ENCODE measurements at places on chromosomes 13 and 19.
A peak's percentile ranks its signal among the peaks of the same experiment; 100 is the strongest.

DNA sequence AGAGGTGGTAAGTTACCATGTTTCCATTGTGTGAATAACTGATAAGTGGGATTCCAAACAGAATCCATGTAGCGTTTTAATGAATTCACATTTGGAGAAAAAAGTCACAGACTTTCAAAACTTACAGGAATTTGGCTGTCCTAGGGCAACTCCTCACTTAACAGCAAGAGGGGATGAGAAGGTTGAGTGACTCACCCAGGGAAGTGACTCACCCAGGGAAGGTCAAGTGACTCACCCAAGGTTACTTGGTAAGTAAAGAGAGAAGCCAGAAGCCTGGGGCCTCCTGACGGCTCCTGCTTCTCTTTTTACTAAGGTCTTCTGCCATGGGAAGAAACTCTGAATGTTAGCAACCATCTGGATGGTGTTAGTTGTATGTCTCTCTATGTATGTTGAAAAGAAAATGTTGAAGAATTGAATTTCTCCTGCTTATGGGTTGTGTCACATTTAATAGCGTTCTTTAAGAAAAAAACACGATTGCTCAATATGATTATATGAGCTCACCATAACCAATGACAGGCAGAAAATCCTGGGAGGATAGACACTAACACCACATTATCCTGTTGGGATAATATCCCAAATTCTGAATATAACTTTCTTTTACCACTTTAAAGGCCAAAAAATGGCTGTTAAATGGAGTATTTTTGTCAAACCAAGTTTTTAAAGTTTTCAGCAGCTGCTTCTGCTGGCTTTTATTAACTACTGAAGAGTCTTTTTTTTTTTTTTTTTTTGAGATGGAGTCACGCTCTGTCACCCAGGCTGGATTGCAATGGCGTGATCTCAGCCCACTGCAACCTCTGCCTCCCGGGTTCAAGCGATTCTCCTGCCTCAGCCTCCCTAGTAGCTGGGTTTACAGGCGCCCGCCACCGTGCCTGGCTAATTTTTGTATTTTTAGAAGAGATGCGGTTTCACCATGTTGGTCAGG lies 195.6 kb downstream of the GGACT start:
- DNase-seq: peak; percentile 68

DNA sequence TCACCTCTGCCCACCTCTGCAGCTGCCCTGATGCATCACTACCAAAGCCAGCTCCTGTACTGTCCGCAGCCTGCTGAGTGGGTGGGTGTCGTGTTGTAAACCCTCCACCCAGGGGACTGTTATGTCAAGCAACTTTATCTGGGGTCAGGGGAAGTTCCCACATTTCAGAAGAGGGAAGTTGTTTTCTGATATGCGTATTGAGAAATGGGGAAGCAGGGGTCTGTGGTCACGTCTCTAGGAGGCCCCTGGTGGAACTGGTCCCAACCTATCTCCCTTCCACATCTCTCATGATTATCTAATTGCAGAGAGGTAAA lies 31.2 kb downstream of the CLEC17A start:
- no peak for DNase-seq

GRCh38 chr19:19459707-19460251 lies 54.3 kb downstream of the GATAD2A start:
- peak; percentile 45 for DNase-seq

GRCh38 chr13:43935878-43936277 lies 56.2 kb downstream of the LACC1 start:
- DNase-seq: no peak

DNA sequence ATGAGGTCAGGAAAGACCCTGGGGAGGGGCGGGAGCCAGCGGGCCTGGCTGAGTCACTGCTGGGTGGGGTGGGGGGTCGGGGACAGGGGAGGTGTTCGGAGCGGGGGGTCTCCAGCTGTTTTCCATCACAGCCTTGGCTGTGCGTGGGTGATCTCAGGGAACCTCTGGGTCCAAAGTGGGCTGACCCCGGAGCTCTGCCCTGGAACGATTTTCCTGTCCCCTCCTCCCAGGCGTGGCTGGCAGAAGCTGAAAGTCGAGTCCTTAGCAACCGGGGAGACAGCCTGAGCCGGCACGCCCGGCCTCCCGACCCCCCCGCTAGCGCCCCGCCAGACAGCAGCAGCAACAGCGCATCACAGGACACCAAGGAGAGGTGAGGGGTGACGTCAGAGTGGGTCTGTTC lies 10.6 kb downstream of the TRIP10 start:
- no peak for DNase-seq

- no peak for DNase-seq
Measured at GRCh38 chr13:30665638-30666037, 47.9 kb downstream of the USPL1 start.

- no peak for DNase-seq
Measured at GRCh38 chr19:30856376-30856775, 484.2 kb downstream of the ZNF536 start.

DNA sequence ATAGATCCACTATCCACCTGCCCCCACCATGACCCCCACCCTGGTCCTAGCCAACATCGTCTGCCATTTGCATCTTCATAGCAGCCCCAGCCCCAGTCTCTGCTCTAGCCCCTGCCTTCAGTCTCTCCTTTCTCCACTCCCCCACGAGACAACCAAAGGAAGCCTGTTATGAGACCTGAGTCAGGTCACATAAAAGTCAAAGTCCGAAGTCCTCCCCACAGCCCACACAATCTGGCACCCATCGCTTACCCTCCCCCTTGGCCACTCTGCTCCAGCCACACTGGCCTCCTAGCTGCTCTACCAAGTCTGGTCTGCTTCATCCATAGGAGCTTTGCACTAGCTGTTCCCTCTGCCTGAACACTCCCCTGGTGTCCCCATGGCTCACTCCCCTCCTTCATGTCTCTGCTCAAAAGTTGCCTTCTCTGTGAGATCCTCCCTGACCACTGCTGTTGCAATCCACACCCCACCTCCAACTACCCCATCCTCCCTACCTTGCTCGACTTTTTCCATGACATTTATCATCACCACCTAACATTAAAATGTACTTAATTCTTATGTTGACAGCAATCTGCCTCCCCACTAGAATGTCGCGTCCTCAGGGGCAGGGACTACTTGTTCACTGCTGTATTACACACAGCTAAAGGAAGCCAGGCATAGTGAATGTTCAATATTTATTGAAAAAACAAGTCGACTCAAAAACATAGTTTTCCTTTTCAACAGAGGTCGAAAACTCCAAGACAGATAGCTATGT lies 1.2 kb upstream of the PLEKHG2 start:
- no peak for DNase-seq

DNA sequence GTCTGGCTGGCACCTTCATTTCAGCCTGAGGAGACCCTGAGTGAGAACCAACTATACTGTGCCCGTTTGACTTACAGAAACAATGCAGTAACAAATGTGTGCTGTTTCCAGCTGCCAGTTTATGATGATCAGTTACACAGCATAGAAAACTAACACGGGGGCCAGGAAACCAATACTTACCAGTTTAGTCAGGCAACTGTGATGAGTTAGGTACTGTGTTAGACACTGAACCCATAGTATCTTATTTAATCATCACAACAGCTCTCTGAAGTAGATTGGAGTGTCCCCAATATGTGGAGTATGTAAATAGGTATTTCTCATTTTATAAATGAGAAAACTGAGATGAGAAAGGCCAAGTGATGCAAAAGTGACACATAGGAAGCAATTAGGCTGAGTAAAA lies 620.9 kb upstream of the KLF12 start:
- no peak for DNase-seq

GRCh38 chr13:35699825-35700510 lies 223.5 kb upstream of the MAB21L1 start:
- no peak for DNase-seq

- DNase-seq: no peak
Measured at GRCh38 chr13:62088165-62088564, 672.5 kb upstream of the PCDH20 start.

- no peak for DNase-seq
Measured at GRCh38 chr13:21823949-21824348, 153.1 kb downstream of the FGF9 start.

DNA sequence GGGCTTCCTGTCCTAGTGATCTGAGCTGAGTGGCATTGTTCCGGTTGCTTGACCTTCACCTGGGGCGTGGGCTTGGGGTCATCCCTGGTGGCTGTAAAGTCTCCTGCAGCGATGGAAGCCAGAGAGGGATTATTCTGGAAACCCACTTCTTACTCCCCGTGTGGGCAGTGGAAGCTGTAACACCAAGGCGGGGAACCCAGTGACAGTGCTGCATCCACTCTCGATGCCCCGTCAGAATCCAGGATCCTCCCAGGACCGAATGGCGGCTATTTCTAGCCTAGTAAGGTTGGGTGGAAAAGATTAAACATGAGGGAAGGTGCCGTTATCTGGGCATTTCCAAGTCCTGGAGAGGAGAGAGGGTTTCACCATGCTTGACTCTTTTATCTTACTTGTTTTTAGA lies 280.6 kb downstream of the ZNF536 start:
- no peak for DNase-seq

- DNase-seq: no peak
Measured at GRCh38 chr19:52664461-52664860, 26.3 kb upstream of the ZNF83 start.

- no peak for DNase-seq
Measured at GRCh38 chr13:21759463-21759862, 88.6 kb downstream of the FGF9 start.

DNA sequence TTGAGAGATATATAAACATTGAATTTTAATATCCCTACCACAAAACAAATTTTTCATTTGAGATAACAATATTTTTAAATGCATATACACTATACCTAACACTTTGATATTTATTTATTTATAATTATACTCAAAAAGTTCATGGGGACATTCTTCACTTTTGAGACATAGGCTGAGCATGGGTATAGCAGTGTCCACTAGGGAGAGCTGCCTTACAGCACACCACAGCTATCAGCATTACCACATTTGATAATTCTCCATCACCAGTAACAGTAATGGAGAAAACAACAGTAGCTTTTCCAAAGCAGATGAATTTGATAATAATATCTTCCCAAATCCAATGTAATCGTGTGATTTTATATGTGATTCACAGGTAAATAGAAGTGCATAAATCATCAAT lies 626.1 kb downstream of the DACH1 start:
- DNase-seq: no peak

- peak; percentile 86 for DNase-seq
Measured at GRCh38 chr19:47112166-47112996, 1.2 kb downstream of the ZC3H4 start.

GRCh38 chr13:59392328-59392727 lies 771.4 kb downstream of the DIAPH3 start:
- no peak for DNase-seq

GRCh38 chr13:47845981-47846380 lies 155.1 kb downstream of the SUCLA2 start:
- DNase-seq: no peak

DNA sequence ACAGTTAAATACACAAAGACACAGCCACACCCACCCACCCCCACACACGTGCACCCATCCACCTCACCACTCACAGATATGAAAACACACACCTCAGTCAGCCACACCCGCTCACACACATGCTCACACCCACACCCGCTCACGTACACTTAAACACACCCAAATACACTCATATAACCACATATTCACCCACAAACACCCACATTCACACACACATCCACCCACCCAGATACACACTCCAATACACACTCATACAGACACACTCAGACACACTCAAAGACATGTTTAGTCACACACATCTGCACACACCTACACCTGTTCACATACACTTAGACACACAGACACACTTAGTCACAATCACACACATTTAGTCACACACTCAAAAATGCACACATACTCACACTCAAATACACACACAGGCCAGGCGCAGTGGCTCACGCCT lies 30.6 kb downstream of the ADGRL1 start:
- no peak for DNase-seq

- no peak for DNase-seq
Measured at GRCh38 chr13:112141643-112142400, 74.9 kb downstream of the SOX1 start.

- DNase-seq: no peak
Measured at GRCh38 chr13:46675016-46675415, 121.9 kb downstream of the ESD start.

DNA sequence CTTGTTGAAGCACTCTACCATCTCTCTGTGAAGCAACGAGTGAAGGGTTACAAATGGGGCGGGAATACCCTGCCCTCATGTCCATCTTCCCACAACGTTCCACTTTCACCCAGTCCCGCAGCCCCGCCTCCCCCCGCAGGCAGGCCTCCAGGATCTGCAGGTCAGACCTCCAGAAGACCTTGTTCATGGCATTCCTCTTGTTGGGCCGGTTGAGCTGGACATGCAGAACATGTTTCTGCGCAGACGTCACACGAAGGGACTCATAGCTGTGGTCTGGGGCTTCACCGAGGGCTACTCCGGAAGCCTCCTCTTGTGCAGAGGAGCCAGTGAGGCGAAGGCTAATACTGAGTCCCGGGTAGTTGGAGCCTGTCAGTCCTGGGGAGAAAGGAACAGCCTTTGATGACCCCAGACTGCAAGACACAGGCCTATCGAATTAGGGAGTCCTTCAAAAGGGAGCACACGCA lies 420 bp downstream of the ECH1 start:
- peak; percentile 57 for DNase-seq

- DNase-seq: no peak
Measured at GRCh38 chr13:107427536-107427935, 787.8 kb downstream of the LIG4 start.

DNA sequence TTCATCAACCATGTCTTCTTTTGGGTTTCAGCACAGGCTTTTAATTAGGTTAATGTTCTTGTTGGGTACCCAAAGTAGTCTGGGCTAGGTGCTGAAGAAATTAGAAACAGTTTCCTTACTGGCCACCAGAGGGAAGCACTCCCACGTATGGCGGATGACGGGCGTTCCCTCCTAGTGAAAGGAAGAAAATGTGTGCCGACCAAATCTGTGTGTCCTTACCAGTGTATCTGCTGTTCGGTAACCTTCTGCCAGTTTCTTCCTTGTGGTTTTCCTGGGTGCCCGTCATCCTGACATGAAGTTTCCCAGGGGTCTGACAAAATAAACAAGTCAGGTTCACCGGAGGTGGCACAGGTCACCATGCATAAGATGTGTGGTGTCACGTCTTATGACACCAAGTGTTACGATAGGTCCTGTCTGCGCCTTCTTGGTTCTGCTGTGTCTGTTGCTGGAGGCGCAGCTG lies 6.0 kb upstream of the WDR88 start:
- peak; percentile 48 for DNase-seq

DNA sequence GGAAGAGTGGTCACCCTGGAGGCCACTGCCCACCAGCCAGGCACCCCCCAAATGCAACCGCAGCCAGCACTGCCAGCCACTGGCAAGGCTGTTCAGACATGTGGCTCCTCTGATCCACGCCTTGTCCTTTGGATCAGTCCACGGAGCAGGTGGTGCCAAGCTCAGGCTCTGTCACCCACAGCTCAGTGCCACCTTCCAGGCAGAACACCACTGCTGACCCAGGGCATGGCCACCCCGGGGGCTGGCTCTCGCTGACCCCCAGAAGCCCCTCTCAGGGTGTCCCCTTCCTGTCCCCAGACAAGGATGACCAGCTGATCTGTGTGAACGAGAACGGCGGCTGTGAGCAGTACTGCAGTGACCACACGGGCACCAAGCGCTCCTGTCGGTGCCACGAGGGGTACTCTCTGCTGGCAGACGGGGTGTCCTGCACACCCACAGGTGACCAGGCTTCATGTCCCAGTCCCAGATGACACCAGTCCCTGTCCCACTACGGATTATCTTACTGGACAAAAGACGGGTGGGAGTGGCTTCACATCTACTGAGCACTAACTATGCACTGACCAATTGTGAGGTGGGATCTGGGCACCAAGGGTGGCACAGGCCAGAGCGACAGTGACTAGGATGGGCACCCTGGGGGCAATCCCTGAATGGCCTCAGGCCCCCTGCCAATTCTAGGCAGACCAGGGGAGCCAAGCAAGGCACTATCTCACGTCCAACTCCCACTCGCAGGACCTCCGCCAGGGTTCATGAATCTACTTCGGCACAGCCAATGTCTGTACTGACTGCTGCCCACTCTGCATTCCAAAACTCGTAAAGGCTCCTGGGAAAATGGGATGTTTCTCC lies 7.0 kb upstream of the F10 start:
- DNase-seq: no peak
